ENCODE measurements at places on chromosomes 5 and 9.

DNA sequence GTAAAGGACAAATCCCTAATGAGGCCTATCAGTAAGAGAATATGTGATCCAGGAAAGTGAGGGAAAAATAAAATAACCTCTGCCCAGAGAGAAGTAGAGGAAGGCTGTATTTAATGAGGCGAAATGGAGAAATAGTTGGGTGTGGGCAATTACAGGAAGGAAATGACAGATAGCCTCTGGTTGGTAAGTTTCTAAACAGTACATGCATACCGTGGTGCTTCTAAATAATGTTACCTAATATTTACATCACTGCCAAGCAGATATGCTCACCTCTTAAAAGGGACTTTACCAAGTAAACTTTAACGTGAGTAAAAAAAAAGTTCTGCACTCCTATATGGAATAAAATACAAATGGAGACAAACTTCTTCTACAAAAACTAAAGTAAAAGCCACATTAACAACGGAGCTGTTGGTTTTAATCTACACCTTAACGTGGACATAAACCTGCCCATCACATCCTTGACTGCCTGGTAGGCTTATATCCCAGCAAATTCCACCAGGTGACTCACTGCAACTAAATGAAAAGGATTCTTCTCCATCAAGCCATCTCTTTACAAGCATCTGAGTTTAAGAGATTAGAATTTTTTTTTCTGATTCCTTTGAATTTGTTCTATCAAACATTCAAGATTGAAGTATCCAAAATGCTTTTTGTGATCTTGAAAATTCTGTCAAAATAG, 12.4 kb downstream of the NFIL3 start:
- DNase-seq = no peak

GRCh38 chr9:137786511-137786920, 91.1 kb upstream of the CACNA1B start:
- no peak for DNase-seq

DNA sequence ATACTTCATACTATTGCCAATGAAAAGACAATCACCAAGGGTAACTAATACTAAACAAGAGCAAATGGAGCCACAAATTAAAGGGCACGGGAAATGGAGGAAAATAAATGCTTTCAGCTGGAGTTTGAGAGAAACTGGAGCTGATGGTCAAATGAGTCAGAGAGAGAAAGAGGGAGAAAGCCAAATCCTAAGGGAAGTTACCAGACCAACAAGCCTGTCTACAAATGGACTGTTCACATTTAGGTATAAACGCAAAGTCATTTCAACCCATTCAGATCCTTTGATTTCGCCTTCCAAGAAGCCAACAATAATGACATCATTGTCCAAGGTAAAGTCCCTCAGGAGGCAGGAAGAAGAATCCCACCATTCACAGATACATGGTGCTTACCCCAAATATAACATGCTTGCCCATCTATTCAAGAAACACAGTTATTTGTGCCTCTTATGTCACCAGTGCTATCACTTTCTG, 351.8 kb downstream of the RAB3C start:
- DNase-seq = no peak

GRCh38 chr9:114467226-114467750, 38.0 kb downstream of the WHRN start:
- no peak for DNase-seq

DNA sequence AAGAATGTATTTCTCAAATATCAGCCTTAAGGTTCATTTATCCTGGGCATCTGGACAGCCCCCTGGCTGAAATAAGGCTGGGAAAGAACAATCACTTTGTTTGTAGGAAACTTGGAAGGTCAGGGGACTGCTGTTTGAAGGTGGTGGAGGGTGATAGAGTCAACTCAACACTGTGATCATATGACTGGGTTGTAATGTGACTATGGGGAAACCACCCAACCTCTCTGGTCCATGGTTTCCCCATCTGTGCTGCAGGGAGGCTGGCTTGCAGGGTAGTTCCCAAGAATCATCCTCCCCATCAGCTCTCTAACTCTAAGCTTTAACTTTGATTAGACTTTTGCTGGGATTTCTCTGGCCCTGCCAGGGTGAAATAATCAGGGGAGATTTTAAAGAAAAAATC, 10.0 kb downstream of the INSYN2B start:
- no peak for DNase-seq

DNA sequence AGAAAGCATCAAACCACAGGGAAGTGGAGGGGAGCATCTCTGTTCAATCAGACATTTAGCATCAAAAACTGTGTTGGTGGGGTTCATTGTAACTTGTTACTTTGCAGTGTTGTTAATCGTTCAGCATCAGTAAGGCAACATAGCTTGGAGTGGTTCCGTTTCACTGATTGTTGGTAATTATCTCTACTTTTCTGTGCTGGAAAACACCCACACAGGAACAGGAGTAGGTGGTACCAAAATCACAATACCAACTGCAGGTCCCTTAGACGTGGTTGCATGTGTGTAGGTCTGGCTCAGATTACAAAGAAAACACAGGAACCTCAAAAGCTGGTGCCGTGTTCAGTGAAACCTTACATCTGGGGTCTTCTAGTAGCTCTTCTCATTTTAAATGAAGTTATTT, 146.8 kb downstream of the RNF180 start:
- DNase-seq = no peak

DNA sequence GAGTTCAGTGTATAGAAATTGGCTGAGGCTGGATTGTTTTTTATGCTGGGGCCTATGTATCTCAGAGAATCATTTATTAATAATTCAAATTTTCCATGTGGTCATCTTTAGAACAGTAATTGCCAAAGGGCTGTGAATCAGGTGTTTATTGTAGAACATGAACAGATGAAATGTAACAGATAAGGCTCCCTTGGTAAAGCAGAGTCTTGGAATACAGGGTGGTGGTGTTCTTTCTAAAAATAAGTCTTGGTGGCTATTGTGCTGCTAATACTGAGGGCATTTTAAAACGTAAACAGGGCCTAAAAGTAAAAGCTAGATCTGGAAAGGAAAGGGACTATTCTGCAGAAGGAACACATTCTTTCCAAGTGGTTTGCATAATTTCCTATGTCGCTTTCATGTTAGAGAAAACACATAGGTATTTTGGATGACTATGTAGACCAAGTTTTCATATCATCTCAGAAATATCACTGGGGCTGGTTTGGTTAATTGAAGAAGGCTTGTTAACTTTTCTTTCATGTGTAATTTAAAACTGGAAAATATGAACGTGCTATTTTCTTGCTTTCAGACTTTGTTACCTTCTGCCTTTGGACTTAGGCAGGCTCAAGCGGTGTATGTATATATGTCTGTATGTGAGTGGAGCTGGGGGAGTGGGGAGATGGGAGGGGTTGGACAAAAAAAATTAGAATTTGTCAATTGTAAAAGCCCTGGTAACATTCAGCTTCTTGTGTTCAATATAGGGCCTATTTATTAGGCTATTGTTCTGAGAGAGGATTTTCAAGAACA, 119.9 kb upstream of the ANKRD55 start:
- DNase-seq = no peak

DNA sequence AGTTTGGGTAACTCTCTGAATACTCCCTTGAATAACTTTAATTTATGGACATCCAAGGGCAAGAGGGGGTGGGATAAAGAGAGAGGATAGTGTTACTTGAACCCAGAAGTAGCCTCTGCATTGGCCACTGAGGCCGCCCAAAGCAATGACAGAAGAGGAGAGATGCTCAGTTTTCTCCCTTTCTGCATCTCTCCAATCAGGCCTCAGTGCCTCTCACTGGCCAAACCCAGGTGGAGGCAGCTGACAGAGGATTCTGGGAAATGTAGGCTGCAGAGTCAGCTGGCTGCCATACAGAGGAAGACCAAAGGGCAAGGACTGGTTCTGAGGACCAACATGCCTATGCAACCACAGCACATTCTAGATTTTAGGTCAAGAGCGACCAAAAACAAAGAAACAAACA, 719.4 kb downstream of the MAT2B start:
- no peak for DNase-seq

DNA sequence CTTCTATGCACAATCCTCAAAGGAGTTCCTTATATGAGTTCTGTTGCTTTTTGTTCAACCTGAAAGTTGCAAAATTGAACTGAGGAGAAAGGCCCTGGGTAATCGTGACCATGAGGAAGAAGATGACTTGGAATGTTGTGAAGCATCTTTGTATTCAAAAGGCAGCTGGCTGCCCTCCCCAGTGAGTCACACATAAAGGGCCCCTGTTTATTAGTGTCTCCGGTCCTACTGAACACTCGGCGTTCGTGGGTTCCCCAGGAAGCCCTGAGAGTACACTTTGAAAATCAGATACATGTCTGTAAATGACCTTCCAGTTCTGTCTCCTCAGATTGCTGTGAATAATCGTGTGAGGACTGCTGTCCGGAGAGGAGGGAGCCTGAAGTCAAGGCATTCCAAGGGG, 73.6 kb downstream of the C9orf153 start:
- no peak for DNase-seq

DNA sequence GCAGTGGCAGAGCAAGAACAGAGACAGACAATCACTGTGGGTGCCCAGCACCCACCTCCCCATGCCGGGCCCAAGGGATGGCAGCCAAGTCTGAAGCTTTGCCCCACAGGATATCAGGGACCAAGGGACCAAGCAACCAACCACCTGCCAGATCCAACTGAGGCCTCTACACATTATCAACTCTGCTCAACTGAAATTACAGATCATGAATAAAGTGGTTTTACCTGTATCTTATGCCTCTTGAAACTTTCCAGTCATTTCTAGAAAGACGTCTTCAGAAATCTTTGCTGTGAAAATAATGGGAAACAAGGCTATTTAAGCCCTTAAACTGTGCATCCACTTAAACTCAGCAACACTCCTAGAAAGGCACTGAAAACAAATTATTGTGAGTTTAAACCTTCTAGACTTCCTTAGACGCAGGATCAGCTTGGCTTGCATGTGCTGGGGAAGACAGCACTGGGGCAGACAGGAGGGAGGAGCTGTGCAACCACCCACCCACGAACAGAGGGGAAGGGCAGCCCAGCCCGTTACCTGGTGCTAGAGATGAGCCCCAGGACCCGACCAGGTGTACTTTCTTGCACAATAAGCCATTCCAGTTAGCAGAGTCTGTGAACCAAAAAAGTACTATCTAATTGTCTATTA, 80.0 kb downstream of the SEMA4D start:
- no peak for DNase-seq

- DNase-seq = peak; percentile 21
These were observed 68.5 kb downstream of the TMC1 start for GRCh38 chr9:72589667-72590521.

DNA sequence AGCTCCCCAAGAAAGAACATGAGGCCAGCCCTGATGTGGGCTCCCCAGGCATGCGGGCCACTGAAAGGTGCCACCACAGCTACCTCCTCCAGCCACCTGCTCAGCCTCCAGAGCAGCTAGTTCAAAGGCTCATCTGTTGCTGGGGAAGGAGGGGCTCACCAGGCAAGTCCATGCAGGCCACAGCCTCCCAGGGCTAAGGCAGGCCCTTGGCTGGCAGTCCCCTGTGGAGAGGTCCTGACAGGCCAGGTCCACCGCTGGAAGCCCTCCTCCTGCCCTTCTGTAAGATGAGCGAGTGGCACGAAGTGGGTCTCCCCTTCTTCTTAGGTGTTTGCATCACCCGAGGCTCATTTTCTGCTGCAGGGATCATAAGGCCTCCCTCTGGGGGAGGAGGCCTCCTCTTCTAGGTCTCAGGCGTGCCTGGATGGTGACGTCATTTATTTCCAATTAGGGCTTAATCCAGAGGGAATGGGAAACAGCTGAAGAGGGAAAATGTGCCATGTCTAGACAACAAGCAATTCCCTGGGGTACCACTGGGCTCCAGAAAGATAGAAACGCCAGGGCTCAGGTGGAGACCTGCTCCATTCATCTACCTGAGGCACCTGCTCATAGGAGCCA, 91.6 kb downstream of the CFAP90 start:
- DNase-seq = no peak

Measured in Caco-2 (cell line).